ENCODE measurements at places on chromosomes 11 and 22. TPM values are rescaled to one million over a fixed set of nuclear protein-coding genes. Genes with fewer than 3 reads are reported as not detected.

The MMP13 gene
- polyA plus RNA-seq = not detected

DNA sequence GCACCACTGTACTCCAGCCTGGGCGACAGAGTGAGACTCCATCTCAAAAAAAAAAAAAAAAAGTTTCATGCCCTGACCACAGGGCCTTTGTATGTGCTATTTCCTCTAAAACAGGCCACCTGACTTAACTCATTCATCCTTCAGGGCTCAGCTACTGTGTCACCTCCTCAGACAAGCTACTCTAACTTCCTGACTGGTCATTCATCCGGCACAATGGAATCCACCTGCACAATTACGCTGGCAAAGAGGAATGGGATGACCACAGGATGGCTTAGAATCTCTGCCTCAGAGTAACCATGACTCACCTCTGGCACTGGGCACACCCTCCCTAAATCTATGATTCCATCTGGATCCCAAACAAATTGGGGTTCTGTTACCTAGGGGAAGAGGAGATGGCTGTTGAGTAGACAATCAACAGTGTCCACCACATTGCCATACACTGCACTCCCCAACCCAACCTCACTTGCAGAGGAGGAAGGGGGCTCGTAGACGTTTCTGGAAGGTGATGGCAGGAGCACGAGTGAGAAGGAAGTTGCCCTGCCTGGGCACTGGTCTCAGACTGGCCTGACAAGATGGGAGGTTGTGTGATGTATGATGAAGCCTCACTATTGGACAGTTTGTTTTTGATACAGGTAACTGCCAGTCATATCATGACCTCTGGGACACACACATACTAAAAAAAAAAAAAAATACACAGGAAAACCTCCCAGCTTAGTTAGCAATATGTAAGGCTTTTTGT, 22.8 kb upstream of the HMOX1 start:
- no peak for DNase-seq

The MS4A6A gene
- 29.4 TPM for polyA plus RNA-seq

GRCh38 chr11:6229911-6230310, 4.5 kb downstream of the FHIP1B start:
- DNase-seq = no peak

GRCh38 chr11:96967616-96968015, 577.8 kb downstream of the JRKL start:
- no peak for DNase-seq

The MYOD1 gene
- polyA plus RNA-seq = not detected

DNA sequence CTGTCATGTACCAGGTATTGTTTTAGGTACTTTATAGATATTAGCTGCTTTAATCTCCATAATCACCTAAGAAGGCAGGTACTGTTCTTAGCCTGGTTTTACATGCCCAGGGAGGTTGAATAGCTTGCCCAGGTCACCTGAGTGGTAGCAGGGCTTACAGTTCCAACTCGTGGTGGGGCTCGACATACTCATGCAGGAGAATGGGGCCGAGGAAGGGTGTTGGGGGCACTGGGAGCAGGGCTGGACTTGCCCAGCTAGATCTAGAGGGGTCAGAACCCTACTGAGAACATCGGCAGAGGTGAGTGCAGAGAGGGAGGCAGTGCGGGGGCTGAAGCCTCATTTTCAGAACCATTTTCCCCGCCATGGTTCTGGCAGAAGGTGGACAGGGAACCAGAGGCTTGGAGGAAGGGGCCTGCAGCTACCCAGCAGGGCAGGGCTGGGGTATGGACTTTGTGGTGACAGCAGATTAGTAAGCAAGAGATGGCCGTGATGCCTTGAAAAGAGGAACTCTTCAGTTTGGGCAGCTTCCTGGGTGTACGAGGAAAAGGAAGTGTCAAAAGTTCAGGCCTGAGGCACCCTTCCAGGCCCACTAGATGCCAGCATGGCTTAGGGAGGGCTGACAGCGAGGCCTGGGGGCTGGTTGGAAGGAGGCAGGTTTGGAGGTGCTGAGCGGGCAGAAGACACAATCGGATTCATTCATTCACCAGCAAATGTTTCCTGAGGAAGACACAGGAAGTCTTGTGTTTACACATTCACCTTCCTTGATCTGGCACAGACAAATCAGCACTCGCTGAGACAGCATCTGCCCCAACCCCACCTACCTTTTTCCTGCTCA, 54.7 kb upstream of the LYVE1 start:
- DNase-seq = no peak

- no peak for DNase-seq
Observed at GRCh38 chr22:40204321-40205116, 26.8 kb downstream of the TNRC6B start.

DNA sequence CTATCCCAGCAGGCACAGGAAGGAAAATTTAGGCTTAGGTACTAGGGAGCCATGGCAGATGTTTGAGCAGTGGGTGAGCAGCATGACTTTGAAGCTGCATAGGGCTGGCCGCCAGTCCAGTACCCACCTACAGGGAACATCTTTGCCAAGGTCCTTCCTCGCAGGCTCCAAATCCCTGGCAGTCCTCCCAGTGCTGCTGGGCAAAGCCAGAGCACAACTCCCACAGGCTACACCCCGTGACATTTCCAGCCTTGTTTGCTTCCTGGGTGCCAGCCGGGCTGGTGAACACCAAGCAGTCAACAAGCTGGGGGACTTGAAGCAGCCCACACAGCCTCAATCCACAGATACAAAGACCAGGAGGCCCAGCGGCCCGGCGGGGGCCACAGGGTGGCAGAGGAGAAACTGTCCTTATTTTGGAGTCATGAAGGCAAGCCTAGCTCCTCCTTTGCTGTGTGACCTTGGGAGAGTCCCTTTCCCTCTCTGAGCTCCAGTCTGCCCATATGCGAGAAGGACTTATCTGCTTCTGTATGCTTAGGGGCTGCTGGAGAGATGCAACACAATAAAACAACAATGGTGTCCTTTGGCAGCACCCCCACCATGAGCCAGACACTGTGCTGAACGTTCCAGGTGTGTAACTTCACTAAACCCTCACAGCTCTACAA, 28.0 kb downstream of the TPST2 start:
- DNase-seq = no peak

GRCh38 chr11:64893194-64894069, 15.0 kb upstream of the EHD1 start:
- DNase-seq = no peak

DNA sequence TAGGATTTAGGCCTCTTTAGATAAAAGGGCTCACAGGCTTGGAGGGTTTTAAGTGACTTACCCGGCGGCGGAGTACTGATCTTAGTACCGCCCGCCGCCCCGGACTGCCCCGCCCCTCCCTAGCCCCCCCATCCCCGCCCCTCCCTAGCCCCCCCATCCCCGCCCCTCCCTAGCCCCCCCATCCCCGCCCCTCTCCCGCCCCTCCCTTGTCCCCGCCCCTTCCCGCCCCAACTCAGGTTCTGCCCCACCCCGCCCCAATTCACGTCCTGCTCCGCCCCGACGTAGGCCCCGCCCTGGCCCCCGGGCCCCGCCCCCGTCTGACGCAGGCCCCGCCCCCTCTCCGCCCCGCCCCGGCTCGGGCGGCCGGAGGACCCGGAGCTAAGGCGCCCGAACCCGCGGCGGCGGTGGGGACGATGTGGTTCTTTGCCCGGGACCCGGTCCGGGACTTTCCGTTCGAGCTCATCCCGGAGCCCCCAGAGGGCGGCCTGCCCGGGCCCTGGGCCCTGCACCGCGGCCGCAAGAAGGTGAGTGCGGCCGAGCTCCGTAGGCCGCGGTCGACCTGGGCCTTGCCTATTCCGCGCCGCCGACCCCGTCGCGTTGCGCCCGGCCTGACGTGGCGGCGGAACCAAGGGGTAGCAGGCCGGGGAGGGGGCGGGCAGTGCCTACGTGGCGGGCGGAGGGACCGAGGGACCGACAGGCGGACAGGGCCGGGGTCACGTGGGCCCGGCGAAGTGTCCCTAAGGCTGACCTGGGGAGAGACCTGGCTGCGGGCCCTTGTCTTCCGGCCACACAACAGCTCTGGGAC, at the start of gene SCYL1:
TSS of gene SCYL1 (plus strand) at position 343 of the 805 bp plus-strand sequence. CDS start at position 414, 71 bp downstream.
- DNase-seq = peak; percentile 72

- no peak for DNase-seq
Observed at GRCh38 chr11:75862437-75862836, 47.4 kb downstream of the UVRAG start.

GRCh38 chr11:114073828-114074381, 14.4 kb downstream of the ZBTB16 start:
- DNase-seq = no peak

DNA sequence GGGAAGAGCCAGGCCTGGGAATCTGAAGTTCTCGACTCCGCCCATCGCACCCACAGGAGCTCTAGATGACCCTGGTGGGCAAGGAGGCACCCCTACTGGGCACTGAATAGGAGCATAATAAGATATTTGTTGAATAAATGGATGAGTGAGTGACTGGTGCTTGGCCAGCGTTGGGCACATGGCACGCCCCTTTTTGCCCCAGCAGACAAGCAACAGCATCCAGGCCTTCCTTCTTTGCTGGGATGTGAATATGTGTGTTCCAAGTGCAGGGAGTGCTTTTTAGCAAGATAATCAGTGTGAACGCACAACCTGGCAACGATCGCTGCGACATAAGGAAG, 443 bp upstream of the CELF1 start:
- no peak for DNase-seq

The MRGPRF gene
- polyA plus RNA-seq = 5.4 TPM

DNA sequence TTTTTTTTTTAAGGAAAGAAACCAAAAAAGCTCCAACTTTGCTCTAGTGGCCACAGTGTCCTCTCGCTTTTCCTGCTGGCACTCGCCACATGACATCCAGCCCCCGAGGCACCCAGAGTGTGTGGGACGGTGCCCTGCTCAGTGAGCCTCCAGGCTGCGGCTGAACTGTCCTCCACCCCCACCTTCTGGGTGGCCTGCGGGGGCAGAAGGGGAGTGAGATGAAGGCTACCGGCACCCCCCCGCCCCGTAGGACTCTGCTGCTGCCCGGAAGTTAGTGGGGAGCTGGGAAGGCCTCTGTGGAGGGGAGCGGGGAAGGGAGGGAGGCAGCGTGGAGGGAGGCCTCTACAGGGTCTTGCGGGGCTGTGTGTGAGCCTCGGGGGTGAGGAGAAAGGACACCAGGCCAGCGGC, 264.4 kb downstream of the CTTN start:
- no peak for DNase-seq

- no peak for DNase-seq
Observed at GRCh38 chr11:71140206-71140919, 112.0 kb downstream of the SHANK2 start.

DNA sequence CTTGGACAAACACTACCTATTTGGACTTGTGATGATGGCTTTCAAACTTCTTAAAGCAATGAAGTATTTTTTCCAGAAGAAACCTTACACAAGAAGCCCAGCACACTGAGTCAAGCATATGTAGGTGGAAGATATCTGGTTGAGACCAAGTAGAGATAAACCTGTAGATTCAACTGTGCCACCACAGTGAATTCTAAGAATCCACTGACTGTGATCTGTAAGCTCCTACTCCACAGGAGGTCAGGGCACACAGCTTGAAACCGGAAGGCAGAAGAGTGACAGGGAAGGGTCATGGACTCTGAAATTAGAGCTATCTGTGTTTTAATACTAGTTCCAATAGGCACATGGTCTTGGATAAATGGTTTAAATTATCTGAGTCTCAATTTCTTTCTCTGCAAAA, 404.5 kb downstream of the ETS1 start:
- DNase-seq = no peak

DNA sequence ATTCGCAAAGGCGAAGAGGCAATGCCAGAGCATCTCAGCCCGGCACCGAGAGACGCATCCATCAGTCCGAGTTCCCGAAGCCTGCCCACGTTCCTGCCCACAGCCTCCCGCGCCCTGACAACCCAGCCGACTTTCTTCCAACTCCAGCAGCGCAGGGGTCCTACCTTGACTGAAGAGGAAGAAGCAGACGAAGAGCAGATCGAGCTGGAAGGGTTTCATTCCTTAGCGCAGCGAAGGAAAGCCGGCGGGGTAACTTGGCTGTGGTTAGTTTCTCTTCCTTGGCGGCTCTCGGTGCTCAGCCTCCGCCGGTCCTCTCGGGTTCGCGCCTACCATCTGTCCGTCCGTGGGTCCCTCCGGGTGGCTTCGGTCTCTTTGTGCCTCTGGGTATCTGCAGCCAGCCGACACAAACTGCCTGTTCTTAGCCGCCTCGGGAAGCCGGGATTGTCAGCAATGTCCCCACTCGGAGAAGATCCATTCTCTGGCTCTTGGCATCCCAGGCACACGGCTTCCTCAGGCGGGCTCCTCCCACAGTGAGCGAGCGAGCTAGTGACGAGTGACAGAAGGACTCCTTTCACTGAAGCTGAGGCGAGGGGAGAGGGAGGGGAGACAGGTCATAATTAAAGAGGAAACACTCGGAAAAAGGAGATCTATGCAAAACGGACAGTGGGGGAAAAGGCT, at the start of gene KIRREL3:
TSS of gene KIRREL3 (minus strand) at position 480 of the 678 bp plus-strand sequence.
- no peak for DNase-seq

- no peak for DNase-seq
Observed at GRCh38 chr11:34278693-34279297, 79.0 kb downstream of the ABTB2 start.

DNA sequence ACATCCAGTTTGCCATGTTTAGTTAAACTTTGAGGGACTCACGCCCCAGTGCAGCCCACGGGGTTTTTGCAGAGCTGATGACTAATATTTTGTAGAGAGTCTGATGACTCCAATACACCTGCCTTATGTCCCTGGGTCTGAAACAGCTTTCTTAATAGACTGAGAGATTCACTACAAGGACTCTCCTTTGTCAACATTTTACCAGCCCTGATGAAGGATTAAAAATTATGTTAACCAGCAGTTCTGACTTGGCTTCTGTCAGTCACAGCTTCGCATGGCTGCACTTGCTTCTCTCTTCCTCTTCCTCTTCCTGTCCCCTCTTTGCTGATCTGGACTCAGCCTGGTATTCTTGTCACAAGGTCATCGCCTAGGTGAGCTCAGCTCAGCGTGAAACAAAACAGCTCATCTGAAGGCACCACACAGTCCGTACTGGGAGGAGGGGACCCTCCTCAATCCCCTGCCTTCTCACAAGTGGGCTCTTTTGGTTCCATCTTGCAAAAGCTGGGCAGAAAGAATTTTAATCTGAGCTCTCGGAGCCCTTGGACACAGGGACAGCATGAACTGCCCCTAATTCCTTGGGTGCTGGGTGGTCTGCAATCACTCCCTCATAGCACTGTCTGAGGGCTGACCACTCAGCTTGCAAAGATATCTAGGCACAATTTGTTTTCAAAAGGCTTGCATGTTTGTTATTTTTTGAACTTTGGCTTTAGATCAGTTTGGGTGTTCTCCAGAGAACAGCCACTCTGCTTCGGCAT, 38.1 kb upstream of the POU2AF1 start:
- DNase-seq = no peak

DNA sequence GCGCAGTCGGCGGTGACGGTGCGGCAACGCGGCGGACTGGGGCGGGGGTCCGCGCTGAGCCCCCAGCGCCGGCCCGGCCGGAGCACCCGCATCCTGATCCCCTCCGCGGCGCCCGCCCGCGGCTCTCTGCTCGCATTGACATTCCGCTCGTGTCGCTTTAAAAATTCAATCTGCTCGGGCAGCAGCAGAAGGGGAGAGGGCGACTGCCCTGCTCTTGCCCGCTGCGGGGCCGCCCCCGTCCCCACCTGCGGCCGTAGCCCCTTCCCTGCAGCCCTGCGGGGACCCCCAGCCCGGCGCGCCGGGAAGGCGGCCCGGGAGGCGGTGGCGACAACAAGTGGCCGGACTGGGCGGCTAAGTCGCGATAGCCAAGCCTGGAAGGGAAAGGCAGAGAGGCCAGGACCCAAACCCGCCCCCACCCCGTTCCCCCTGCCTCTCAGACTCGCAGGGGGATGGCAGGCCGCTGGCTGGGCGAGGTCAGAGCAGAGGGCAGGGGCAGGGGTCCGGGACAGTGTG, 1.1 kb downstream of the CABP7 start:
- no peak for DNase-seq

The RNF215 gene
- polyA plus RNA-seq = 23.0 TPM

Data from right lung (tissue), 10 donors.